ENCODE measurements at places on chromosomes 2 and 18.
A peak's percentile ranks its signal among the peaks of the same experiment; 100 is the strongest.

DNA sequence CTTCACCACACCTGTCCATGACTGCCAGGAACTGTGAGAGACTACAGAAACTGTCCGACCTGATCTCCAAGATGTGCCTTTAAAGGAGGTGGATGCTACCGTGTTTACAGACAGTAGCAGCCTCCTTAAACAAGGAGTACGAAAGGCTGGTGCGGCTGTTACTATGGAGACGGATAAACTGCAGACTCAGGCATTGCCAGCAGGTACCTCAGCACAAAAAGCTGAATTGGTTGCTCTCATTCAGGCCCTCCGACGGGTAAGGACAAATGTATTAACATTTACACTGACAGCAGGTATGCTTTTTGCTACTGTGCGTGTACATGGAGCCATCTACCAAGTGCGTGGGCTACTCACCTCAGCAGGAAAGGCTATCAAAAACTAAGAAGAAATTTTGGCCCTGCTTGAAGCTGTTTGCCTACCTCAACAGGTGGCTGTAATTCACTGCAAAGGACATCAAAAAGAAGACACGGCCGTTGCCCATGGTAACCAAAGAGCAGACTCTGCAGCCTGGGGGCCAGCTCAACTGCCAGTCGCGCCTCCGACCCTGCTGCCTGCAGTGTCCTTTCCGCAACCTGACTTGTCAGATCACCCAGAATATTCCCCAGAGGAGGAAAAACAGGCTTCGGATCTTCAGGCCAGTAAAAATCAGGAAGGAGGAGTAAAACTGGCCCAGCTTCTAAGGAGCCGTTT, 30.9 kb downstream of the SKA1 start:
- DNase-seq, result no peak

DNA sequence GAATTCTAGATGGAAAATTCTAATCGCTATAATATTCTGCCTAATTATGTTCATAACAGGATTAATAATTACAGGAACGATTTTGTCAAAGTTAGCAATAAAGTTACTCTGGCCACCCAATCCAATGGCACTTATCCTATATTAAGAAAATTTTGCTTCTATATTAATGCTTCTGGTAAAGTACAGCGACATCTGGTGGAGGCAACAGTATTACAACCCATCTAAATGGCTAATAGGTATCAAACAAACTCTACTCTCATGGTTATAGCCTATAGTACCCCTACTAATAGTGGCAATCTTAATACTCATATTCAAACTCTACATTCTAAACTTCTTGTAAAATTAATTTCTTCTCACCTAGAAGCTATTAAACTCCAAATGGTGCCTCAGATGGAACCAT, 1084.7 kb upstream of the LRRTM1 start:
- DNase-seq, result peak; percentile 3

DNA sequence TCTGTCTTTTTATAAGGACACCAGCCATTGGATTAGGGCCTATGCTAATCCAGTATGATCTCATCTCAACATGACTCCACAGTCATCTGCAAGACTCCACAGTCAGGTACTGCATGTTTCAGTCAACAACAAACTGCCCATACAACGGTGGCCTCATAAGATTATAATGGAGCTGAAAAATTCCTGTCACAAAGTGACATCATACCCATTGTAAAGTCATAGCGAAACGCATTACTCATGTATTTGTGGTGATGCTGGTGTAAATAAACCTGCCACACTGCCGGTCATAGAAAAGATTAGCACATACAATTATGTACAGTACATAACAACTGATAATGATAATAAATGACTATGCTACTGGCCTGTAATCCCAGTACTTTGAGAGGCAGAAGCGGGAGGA, 102.2 kb downstream of the TEX51 start:
- DNase-seq, result no peak

- DNase-seq, result no peak
Observed at GRCh38 chr2:46345775-46346174, 48.6 kb downstream of the EPAS1 start.

DNA sequence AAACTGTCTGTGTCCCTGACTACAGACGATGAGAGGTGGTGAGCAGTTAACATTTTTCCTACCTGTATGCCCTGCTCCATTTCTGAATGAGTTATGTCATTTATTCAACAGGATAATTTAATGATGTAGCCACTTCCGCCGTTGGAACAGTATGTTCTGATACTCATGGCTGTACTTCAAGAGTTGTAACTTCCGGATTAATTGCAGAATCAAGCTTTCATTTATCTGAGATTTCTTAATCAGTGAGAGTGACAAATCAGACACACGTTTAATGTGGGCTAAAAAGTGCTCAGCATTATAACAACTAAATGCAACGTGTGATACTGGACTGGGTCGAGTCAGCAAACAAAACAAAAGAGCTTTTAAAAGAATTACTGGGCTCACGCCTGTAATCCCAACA, 107.7 kb downstream of the KCTD1 start:
- DNase-seq, result no peak

- no peak for DNase-seq
Observed at GRCh38 chr2:144382849-144383248, 137.1 kb downstream of the ZEB2 start.

DNA sequence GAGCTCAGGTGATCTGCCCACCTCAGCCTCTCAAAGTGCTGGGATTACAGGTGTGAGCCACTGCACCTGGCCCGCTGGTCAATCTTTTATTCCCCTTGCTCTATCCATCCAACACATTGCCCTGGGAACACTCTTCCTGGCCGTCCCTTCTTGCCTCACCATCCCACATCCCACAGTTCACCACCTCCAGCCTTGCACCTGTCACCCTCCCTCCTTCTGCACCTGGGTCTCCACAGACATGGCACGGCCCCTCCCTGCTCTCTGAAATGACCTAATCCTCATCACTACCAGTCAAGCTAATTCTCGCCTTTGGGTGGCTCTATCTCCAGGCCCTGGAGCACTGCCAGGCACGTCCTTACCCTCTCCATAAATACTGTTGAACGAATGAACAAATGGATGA, 116.9 kb upstream of the TEX51 start:
- no peak for DNase-seq

GRCh38 chr2:44889096-44889495, 52.4 kb upstream of the SIX3 start:
- no peak for DNase-seq

GRCh38 chr18:41992066-41992465, 37.0 kb downstream of the PIK3C3 start:
- DNase-seq, result no peak

GRCh38 chr18:7038330-7038851, 79.2 kb downstream of the LAMA1 start:
- no peak for DNase-seq

DNA sequence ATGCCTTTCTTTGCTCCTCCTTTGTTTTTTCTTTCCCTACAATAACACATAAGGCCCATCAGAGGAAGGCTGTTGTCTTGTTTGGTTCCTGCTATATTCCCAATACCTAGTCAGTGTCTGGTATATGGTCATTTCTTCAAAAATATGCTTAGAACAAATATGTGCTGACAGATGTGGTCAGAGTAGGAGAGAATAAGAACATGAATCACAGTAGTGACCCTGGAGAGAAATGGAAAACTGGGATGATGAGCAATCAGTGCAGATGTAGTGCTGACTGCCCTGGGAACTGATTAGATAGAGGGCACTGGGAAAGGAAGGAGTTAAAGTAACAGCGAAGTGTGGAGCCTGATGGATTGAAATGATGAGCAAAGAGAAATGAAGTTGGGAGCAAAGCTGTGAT, 189.4 kb upstream of the LHCGR start:
- no peak for DNase-seq

DNA sequence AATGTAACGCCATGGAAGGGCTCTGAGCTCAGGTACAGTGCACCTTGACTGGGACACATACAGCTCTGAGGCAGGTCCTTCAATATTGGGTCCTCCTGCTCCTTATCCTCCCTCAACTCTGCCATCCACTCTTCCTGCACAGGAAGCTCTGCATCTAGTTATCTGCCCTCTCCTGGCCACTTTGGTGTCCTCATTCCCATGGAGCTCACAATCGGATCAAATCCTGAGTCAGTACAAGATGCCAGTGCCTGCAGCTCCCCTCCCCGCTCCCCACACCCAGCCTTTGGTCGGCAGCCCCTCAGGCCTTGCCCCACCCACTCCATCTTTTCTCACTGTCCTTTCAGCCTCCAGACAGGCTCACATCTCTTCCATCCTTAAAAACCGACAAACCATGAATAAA, 58.0 kb downstream of the LRRFIP1 start:
- DNase-seq, result no peak

GRCh38 chr18:46830633-46831032, 73.8 kb upstream of the ST8SIA5 start:
- DNase-seq, result no peak

GRCh38 chr2:177207101-177207500, 5.5 kb upstream of the HNRNPA3 start:
- DNase-seq, result no peak

DNA sequence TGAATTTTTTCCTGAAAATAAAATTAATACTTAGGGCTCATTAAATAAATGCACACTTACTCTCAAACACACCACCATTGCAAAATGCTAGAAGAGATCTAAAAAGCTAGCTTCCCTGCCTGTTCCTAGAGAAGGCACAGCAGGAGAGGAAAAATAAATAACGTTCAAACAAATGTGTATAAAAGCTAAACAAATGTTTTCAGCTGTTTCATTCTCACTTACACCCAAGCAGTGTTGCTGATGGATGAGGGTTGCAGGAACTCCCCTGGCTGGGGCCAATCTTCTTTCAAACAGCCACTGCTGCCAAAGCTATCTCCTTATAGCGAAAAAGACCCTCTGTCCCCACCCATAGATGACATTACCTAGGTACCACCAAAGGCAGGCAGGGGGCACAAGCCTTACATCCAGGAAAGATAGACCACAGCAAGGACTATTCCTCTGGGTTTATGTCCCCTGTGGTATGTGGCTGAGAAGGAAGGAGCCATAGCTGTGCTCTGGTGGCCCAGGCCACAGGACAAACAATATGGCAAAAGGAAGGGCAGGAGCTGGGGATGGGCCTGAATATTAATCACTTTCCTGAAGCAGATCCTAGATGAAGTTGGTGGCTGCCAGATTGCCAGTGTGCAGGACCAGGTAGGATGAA, 214.6 kb downstream of the TTC32 start:
- DNase-seq, result no peak

DNA sequence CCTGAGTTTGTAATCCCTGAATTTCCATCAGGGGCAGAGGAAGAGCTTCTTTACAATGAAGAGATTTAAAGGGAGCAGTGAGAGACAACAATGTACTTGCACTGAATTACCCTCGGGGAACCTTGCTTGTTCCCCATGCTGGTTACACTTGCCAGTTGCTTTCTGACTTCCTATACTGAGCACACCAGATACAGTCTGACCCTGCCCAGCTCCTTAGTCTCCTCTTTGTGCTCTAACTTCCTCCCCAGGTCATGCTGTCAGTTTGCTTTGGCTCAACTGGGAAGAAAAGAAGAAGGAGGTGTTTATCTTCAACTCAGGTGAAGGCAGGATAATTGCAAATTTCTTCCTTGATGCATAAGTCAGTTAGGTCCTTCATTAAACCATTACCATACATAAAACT, 658.4 kb downstream of the NYAP2 start:
- DNase-seq, result no peak

- DNase-seq, result peak; percentile 13
Observed at GRCh38 chr18:74040459-74041332, 106.9 kb downstream of the FBXO15 start.

GRCh38 chr2:152046940-152047339, 51.9 kb downstream of the CACNB4 start:
- DNase-seq, result no peak

- DNase-seq, result no peak
Observed at GRCh38 chr18:46294318-46294717, 190.1 kb downstream of the HAUS1 start.

DNA sequence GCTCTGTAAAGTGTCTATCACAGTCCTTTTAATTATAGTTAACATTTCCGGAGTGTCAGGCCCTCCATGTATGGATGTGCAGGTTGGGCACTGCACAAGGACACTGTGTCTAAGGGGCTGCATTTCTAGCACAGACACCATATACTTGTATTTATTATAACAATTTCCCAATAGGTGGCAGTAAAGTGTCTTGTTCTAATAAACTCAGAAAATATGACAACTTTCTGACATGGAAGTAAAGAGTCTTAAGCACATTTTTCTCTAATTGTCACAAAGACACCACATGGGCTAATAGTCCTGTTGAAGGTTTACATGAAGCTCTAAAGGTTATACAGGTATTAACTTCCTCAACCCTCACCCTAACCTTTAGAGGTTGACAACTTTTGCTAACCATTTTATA, 156.6 kb downstream of the DYSF start:
- peak; percentile 77 for DNase-seq

- no peak for DNase-seq
Observed at GRCh38 chr2:218870984-218871344, 9.7 kb upstream of the WNT10A start.

DNA sequence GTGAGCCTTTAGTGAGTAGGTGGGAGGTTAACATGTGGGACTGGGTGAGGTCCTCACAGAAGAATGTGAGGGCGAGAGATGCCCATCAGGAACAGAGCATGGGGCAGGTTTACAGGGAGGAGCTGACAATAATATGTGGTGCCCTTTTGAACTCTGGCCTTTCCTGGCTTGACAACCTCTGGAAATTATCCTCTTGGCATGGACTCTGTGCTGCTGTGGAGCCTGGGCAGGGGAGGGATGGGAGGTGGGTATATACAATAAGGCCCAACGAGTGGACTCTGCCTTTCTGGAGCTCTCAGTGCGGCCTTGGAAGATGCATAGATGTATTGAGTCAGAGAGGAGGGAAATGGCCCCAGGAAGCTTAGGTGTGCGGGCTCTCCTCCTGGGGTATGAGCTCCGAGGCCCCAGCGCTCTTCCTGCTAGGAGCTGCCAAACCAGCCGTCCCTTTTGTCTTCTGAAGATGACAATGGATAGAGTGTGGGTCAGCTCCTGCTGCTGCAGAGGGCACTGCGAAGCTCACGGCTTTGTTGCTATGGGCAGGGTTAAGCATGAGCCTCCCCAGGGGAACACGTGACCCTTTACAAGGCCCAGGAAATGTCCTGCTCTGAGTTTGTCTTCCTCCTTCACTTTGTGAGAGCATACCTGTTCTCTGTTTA, 8.7 kb upstream of the PSD4 start:
- DNase-seq, result no peak

- no peak for DNase-seq
Observed at GRCh38 chr2:32788114-32788513, 158.6 kb upstream of the LTBP1 start.

DNA sequence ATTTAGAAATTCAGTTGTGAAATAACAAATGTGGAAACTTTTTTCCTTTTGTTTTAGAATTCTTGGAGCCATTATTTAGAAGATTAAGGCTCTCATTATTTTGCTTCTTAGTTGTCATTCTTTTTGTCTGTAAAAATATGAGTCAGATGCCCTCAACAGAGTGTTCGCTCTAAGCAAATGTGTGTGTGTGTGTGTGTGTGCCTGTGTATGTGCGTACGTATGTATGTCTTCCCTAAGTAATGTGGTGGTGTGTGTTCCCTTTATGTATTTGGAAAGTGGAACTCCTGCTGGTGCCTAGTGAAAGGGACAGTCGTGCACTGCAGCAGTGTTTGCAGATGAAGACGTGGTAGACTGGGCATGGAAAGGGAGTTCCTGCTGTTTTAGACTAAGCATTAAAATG, 27.5 kb downstream of the ZNF407 start:
- no peak for DNase-seq

All from NCI-H1694 (cell line).